ENCODE measurements at places on chromosomes 2 and 18. TPM values are rescaled to one million over a fixed set of nuclear protein-coding genes. Genes with fewer than 3 reads are reported as not detected.

The MYL1 gene
- polyA plus RNA-seq: not detected

The ADAM23 gene
- not detected for polyA plus RNA-seq

The SP140 gene
- 34.0 TPM for polyA plus RNA-seq

The RIT2 gene
- not detected for polyA plus RNA-seq

The UPP2 gene
- polyA plus RNA-seq: not detected

The RBBP8 gene
- 2.0 TPM for polyA plus RNA-seq

The FBXO11 gene
- 9.9 TPM for polyA plus RNA-seq

DNA sequence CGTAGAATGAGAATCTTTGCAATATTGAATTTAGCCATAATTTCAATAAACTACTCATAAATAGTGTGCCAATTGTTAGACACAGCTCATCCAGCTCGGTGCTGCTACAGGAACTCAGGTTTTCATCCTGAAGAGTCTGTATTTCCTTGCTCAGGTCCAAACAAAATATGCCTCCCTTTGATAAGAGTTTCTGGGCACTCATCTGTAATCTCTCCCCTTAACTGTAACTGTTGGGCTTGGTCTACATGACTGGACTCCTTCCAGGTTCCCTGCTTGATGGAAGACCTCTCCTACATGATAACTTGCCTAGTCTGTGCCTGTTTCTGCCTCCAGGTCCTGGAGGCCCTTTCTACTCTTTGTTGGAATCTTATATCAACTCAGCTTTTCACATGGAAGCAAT, 57.9 kb downstream of the GCA start:
- DNase-seq: no peak

- DNase-seq: no peak
Observed at GRCh38 chr18:22699629-22700028, 233.5 kb upstream of the RBBP8 start.

GRCh38 chr2:2057125-2057721, 273.9 kb downstream of the MYT1L start:
- peak; percentile 65 for DNase-seq

DNA sequence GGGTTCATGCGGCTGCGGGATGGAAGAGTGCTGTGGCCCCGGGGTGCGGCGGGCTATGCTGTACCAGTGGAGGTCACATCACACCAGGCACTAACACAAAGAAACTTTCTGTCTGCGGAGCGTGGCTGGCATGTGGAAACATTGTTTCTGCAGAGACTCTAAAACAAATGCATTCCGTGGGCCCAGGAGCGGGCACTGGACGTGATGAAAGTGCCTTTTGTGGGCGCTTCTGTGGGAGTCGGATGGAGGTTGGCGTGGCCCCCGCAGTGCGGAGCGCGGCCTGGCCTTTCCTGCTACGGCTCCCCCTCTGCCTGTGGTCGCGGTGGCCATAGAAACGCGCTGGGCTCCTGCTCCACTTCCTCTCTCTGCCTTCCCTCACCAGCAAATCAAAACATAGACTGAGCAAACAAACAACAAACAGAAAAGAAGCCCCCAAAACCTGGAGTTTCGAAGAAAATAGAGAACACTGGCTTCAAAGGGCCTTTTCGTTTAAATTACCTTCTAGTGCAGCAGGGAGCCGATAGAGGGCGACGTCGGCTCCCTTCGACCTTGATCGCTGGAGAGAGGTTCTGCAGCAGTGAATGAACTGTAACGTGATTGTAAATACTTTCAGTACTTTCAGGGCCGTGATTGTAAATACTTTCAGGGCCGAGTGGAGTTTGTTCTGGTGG, 51.4 kb downstream of the KIF5C start:
- DNase-seq: peak; percentile 60

GRCh38 chr2:96527286-96528005, 9.1 kb upstream of the ARID5A start:
- DNase-seq: peak; percentile 49

GRCh38 chr2:100747996-100748615, 71.8 kb upstream of the NPAS2 start:
- no peak for DNase-seq

GRCh38 chr18:4077721-4078120, 377.4 kb downstream of the DLGAP1 start:
- no peak for DNase-seq

DNA sequence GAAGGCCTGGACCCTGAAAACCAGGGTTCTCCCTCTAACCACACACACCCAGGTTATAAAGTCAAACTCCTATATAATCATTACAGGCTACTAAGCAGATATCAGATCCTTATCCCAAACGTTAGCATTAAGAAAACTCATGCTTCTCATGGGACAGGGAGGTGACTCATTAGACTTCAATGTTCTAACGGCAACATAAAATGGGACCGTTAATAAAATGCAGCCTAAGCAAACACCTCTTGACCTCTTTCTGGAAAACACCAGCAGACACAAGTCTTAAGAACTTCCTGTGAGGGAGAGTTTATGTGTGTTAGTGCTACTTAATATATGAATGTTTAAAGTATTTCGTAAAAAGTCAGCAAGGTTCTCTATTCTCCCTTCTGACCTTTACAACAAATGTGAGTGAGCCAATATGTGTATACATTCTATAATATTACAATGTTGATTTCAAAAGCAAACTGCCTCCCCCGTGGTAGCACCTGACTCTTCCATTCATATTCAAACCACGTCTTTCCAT, 31.7 kb downstream of the LPIN2 start:
- no peak for DNase-seq

GRCh38 chr2:31388736-31389135, 25.8 kb downstream of the XDH start:
- no peak for DNase-seq

GRCh38 chr2:10323535-10323934, 20.8 kb downstream of the HPCAL1 start:
- no peak for DNase-seq

DNA sequence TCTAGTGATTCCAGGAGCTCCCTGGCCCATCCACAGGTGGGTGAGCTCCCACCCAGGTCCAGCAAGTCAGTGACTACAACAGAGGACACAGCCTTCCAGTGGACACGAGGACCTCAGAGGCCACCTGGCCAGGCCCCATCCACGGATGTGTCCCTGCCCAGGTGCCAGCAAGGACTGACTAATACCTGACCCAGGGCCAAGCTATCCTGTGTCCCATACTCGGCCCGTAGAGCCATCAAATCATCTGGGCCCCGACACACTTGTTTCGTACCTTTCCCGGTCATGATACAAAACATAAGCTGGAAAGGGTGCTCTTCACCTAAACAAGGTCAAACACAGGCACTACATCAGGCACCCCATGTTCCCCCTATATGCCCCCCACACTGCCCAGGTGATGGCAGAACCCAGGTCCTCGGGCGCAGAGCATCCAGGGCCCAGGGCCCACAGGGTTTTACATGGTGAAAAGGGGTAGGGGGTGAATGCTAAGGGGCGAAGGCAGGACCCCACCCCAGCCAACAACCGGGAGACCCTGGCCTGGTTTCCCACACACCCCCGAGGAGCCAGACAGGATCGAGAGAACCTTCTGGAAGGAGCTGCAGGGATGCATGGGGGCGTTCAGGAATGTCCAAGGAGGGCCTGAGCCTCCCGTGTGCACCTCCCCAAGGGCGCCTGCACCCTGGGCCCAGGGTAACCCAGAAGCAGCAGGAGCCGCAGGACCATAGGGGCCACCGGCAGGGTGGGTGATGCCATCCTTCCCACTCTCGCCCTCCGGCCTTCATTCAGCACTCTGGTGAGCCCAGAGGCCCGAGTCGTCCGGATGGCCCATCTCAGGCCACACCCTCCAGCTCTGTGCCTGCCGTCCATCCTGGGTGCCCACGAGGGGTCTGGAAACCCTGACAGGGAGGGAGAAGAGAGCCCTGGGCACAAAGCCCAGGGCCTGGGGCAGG, 94.3 kb downstream of the HDAC4 start:
- DNase-seq: no peak

- DNase-seq: no peak
Observed at GRCh38 chr18:46546111-46546640, 110.8 kb downstream of the LOXHD1 start.

DNA sequence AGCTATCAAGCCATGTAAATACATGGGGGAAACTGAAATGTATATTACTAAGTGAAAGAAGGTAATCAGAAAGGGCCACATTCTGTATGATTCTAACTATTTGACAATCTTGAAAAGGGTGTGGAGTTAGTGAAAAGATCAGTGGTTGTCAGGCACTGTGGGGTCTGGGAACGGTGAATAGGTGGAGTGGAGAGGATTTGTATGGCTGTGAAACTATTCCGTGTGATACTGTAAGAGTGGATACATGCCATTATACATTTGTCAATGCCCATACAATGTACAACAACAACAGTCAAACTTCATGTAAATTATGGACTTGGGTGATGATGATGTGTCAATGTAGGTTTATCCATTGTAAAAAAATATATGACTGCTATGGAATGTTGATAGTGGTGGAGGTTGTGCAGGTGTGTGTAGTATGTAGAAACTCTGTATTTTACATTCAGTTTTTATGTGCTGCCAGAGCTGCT, 1116.2 kb downstream of the SUCLG1 start:
- peak; percentile 14 for DNase-seq

GRCh38 chr2:32783469-32783868, 155.6 kb downstream of the TTC27 start:
- DNase-seq: no peak

DNA sequence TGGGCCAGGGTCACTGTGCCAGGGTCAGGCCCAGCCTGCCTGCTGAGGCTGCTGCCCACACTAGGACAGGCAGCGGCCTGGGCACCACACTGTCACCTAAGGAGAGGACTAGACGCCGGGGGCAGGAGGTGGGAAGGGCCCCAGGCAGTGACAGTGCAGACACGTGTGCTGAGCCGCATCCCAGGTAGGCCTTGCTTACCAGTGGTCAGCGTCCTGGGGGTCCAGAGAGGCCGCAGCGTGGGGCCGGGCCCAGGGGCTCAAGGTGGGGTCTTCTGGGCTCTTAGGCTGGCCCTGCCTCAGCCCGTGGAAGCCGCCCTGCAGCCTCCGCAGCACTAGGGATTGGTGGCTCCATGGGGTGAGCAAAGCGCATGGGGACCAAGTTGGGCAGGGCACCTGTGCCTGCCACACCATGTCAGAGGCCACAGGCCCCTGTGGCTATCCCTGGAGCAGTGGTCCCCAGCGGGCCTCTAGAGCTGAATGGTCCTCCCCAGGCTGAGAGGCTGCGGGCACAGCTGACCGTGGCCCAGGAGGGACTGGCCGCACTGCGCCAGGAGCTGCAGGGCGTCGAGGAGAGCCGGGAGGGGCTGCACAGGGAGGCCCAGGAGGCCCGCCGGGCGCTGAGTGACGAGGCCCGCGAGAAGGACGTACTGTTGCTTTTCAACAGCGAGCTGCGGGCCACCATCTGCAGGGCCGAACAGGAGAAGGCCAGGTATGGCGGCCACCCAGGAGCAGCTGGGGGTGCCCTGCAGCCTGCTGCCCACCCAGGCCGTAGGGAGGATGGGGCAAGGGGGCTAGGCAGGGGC, 35.2 kb upstream of the SNED1 start:
- no peak for DNase-seq

DNA sequence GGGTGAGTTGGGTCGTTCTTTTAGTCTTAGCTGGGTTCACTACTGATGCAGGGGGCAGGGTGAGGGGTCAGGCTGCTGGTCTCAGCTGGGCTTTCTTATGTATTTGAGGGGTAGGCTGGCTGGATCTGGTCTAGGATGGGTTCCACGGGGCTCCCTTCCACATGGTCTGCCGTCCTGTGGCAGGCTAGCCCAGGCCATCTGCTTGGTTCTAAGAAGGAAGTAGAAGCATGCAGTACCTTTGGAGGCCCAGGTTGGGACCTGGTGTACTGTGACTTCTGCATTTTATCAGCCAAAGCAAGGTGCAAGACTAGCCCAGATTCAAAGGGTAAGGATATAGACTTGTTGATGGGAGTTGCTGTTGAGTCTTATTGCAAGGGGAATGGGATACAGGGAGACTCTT, 35.5 kb upstream of the MGAT5 start:
- no peak for DNase-seq

DNA sequence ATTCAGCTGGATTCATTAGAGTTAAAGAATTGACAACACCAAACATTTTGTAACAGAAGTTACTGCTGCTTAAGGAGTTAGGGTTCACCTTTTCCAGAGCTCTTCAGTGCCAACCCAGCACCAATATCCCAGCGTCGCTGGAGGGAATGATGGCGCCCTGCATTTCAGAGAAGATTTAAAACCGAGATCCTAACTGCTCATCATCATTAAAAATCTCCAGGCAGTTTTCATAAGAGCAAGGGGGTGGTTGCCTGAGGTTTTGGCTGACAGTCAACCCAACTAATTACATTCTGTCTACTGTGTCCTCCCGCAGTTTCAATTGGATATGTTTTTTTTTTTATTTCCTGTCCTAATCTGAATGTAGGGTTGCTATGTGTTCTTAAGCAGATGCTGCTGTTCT, 509.6 kb upstream of the TCF4 start:
- DNase-seq: no peak

GRCh38 chr2:174012347-174013314, 47.5 kb upstream of the SP3 start:
- DNase-seq: peak; percentile 27

- DNase-seq: peak; percentile 49
Observed at GRCh38 chr2:241813644-241814392, 4.8 kb downstream of the NEU4 start.

GRCh38 chr18:35029103-35029502, 12.1 kb upstream of the MAPRE2 start:
- no peak for DNase-seq

- no peak for DNase-seq
Observed at GRCh38 chr18:61420218-61420885, 87.1 kb downstream of the CDH20 start.

GRCh38 chr2:207265869-207266268, 100.1 kb upstream of the KLF7 start:
- DNase-seq: no peak

DNA sequence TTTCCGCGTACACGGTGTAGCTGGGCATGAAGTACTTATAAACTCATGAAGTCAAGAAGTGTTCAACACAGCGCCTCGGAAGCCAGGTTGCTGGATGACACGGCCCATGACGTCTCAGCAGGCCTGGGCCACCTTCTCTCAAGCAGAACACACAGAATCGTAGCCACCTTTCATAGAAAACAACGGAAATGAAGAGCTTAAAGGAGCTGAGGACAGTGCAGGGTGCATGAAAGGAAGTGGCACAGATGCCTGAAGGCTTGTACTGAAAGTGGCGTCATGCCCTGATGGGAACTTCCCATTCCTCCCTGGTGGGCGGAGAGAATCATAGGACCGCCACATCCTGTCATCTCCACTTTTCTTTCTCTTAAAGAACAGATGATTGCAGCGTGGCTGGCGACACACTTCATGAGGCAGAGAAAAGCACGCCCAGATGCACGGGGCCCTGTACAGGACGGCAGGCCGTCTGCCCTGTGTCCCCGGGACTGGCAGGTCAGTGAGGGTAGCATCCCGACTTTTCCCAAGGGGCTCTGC, 31.1 kb downstream of the HDAC4 start:
- peak; percentile 76 for DNase-seq

Data from CD8-positive, alpha-beta memory T cell (primary cell).